ENCODE measurements at places on chromosomes 2 and 18.
A peak's percentile ranks its signal among the peaks of the same experiment; 100 is the strongest.

DNA sequence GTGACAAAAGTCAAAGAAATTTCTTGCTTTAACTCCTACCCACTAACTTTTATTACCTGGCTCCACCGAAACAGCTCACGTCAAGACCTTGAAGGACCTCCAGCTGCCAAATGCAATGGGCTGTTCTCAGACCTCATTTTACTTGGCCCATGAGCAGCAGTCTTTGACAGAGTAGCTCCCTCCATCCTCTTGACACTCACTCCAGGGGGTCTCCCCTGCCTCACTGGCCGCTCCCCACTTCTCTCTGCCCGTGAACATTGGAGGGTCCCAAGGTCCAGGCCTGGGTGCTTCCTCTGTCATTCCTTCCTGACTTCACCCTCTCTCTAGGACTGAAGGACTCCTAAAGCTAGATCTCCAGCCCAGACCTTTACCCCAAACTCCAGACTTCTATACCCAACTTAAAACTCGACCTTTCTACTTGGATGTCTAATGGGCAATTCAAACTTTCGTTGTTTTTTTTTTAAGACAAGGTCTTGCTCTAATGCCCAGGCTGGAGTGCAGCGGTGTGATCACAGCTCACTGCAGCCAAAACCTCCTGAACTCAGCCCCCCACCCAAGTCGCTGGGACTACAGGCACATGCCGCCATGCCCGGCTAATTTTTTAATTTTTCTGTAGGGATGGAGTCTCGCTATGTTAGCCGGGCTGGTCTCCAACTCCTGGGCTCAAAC lies 92.9 kb upstream of the ST3GAL5 start:
- no peak for DNase-seq

DNA sequence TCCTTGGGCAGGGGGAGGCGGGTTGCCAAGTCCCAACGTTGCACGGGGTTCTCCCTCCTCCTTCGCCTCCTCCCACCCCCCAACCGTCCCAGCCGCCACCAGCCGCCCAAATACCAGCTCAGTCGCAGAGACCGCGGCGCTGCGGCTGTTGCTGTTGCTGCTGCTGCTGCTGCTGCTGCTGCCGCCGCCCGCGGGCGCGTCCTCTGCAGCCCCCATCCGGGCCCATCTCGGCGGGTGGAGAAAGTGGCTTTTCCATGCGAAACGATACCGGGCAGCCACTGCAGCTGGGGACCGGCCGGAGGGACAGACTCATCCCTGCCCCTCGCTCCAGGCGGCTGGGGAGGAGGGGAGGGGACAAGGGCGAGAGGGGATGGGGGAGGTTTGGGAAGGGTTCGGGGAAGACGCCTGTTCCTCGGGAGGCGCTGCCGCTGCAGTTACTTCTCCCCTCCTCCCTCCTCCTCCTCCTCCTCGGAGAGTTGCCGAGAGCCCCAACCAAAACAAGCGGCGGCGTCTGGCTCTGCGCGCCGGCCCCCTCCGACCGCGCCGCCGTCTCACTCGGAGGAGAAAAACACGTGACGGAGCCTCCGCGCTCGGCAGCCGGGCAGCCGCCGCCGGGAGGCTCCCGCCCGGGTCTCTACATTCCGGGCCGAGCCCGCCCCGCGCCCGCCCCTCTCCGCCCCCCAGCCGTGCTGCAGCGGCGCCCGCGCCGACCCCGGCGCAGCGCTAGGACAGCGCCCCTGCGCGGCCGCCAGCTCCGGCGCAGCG lies at the start of gene IRS1:
TSS of gene IRS1 (minus strand) at position 610 of the 765 bp plus-strand sequence. CDS start 1,082 bp downstream, outside the sequence.
- peak; percentile 86 for DNase-seq

DNA sequence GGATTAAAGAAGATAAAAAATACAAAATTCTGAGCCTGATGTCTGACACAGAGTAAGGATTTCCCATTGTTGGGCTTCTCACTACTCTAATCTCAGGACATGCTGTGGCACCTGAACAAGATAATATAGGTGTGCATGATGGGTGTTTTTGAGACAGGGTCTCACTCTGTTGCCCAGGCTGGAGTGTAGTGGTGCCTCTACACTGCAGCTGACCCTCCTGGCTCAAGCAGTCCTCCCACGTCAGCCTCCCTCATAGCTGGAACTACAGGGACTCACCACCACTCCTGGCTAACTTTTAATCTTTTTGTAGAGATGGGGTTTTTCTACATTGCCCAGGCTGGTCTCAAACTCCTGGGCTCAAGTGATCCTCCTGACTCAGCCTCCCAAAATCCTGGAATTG lies 32.9 kb downstream of the SOX11 start:
- DNase-seq, result no peak

GRCh38 chr2:224310943-224311625 lies 90.8 kb downstream of the FAM124B start:
- DNase-seq, result no peak

- DNase-seq, result no peak
These were observed 179.7 kb downstream of the EPHA4 start for GRCh38 chr2:221392228-221392881.

DNA sequence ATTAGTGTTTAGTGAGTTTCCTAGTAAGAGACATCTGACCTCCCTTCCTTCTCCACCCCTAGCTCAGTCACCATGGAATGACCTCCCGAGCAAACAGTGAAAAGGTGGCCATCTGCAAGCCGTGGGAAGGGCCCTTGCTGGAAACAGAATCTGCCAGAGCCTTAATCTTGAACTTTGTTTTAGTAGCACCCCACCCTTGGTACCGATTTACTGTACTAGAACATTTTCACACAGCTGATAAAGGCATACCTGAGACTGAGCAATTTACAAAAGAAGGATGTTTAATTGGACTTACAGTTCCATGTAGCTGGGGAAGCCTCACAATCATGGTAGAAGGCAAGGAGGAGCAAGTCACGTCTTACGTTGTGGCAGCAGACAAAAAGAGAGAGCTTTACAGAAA lies 655.8 kb downstream of the TSN start:
- no peak for DNase-seq

- no peak for DNase-seq
These were observed 30.1 kb downstream of the ANKRD29 start for GRCh38 chr18:23632615-23633014.

DNA sequence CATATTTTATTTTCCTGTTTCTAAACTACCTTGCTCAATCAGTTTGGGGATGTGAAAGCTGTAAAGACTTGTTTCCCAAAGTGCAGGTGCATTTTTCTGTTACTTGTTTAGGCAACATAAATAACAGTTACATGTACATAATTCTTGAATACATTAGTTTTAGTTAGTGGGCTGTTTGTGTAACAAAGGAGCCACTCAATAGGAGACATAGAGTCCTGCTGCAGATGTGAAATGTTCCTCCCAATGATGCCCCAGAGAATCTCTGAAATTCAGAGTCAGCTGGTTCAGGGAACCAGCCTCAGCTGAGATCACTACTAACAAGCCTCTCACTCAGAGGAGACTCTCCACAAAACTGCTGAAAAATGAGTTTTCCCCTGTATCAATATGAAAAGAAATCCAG lies 91.5 kb upstream of the TWSG1 start:
- no peak for DNase-seq

DNA sequence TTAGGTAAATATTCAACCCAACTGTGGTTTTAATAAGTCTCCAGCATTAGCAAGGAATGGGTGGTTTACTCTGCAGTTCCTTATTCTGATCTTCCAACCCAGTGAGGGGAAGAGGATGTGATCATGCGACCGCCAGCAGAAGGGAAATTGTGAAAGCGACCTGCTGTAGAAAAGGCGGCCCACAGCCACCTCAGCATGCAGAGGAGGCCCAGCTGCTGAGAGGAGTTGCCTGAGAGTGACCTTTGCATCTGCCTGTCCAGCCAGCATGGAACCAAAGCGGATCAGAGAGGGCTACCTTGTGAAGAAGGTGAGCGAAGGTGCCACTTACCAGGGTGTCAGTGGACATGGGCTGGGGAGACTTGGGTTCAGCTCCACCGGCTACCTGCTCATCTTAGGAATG lies at the start of gene PLEK:
TSS of gene PLEK (plus strand) at position 196 of the 400 bp plus-strand sequence. CDS start at position 266, 70 bp downstream.
- DNase-seq, result no peak

- DNase-seq, result no peak
These were observed 45.0 kb downstream of the LAMA1 start for GRCh38 chr18:7072593-7072992.

DNA sequence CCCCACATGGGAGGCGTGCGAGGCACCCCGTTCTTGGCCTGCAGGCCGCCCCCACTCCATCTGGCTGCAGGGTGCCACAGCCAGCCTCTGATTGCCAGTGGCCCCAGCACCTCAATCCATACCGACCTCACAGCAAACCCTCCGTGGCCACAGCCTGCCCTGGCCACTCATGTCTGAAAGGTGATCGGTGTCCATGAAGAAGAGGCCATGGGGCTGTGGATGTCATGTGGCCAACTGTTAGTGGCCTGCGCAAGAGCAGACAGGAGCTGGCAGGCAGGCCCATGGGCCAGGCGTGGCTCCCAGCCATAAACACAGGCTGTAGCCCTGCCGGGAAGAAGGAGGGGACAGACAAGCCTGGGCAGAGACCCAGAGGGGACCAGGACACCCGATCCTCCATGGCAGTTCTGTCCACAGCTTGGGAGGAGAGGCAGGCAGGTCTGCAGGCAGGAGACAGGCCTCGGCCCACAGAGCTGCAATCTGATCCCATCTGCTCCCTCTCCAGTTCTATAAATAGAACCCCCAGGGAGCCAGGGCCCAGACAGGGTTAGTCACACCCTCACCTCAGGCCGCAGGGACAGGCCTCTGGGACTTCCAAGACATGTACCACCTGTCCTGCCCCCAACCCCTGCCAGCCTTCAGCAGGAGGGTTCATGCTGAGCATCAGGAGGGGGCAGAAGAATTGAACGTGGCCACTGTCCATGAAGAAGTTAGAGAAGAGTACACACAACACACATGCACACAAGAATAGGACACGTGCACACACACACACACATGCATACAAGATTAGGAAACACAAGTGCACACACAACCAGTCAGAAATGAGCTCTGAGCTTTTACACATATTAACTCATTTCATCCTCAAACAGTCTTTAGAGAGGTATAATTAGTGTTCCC lies 16.9 kb downstream of the STEAP3 start:
- DNase-seq, result peak; percentile 48

GRCh38 chr2:170298861-170299429 lies 121.0 kb downstream of the MYO3B start:
- DNase-seq, result no peak

- peak; percentile 55 for DNase-seq
These were observed 17.7 kb upstream of the RAB10 start for GRCh38 chr2:26016012-26016705.

GRCh38 chr18:50279752-50280151 lies 1.6 kb downstream of the MBD1 start:
- no peak for DNase-seq

GRCh38 chr18:62346333-62347088 lies 21.4 kb downstream of the TNFRSF11A start:
- no peak for DNase-seq

DNA sequence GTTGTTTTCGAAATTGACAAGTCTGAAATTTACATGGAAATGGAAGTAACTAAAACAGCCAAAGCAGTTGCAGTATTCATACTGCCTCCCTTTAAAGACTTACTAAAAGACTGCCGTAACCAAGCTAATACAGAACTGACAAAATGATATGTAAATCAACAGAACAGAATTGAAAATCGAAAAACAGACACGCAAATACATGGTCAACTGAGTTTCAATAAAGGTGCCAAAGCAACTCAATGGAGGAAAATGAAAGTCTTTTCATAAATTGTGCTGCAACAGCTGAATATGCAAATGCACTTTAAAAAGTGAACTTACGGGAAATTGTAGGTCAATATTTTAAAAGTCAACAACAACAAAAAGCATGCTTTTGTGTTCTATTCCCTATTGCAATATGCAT lies 34.2 kb downstream of the TMEM131 start:
- DNase-seq, result no peak

DNA sequence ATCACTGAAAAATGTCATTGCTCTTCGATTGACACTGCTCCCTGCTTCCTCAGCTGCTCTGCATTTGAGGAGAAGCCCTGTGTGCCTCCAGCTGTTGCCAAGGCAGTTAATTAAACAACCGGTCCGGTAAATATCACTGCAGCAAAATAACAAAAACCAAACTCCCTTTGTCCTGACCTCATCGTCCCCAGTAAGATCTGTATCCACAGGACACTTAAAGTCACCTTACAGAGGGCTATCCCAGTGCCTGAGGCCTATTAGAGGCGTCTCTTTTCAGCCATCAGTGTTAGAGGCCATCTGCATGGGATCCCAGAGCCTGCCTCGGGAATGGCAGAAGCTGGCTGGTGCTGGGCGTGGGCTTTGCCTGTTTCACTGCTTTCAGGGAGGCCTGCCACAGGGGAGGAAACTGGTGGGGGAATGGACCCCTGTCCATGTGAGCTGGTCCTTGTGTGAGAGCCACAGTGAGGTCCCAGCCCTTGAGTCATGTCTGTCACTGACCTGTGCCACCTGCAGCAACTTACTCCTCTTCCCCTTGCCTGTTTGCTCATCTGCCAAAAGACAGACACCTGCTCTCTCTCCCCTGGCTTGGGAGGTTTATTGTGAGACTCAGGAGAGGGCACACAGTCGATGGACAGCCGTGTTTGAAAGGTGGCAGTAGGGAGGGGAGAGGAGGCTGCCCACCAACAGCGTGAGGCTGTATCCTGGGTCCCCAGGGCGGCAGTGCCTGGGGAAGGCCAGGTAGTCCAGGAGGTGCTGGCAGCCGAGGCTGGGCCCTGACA lies 117.7 kb upstream of the MCFD2 start:
- DNase-seq, result no peak

DNA sequence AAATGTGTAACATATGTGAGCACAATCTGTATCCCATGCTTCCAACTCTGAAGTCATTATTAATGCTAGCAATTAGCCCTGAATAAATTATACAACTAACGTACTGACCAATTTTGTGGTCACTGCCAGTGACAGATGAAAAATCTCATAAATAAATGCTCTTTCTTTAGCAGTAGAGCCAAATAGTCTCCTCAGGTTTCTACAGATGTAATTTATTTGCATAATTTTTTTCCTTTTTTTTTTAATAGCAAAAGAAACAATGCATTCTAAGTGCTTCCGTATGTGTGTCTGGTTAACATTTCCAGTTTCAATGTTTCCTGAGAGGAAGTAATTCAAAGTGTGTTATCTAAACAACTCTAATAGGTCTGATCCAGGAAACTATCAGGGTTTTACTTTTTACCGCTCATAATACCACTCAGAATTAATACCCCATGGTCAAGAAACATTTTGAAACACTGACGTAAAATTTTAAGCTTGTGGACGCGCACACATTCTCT lies 108.4 kb downstream of the MEP1B start:
- DNase-seq, result peak; percentile 24

- peak; percentile 3 for DNase-seq
These were observed 20.6 kb downstream of the SCYGR5 start for GRCh38 chr2:227687189-227687588.

DNA sequence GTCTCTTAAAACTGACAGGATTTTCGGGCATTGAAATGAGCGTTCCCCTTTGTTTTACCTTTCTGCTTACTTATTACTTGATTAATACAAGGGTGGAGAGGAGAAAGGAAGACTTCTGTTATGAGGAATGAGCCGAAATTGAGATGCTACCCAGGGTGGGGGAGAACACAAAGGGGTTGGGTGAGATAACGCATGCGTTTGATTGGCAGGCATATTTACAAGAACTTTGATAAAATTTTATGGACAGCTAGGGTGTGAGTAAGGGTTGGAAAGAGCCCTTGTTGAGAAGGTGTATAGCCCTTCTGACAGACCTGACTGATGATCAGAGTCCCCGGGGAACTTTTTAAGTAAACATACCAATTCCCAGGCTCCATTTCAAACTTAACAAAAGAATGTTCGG lies 1.8 kb downstream of the RNF138 start:
- DNase-seq, result no peak

GRCh38 chr2:120715353-120715752 lies 20.3 kb upstream of the GLI2 start:
- no peak for DNase-seq

All from fibroblast of pulmonary artery (primary cell).